ENCODE measurements at places on chromosomes 7 and 10.

DNA sequence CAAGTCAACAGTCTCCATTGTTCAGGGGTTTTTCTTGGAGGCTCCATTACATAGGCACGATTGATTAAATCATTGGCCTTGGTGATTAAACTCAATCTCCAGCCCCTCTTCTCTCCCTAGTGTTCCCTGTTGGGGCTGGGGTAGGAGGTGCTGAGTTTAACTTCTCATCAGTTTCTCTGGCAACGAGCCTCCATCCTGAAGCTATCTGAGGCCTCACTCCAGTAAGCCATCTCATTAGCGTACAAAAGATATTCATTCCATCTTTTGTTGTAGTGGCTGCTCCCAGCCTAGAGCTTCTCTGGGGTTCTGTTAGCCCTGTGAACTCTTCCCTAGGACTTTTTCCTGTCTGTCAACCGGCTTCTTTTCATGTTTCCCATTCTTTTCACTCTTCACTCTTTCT, 11.6 kb downstream of the TYW1 start:
- no peak for DNase-seq

- DNase-seq, result peak; percentile 60
Observed at GRCh38 chr10:201328-201771, 66.1 kb downstream of the ZMYND11 start.

GRCh38 chr10:75552171-75552570, 120.7 kb downstream of the LRMDA start:
- no peak for DNase-seq

- DNase-seq, result no peak
Observed at GRCh38 chr10:33120275-33120674, 162.2 kb upstream of the ITGB1 start.

DNA sequence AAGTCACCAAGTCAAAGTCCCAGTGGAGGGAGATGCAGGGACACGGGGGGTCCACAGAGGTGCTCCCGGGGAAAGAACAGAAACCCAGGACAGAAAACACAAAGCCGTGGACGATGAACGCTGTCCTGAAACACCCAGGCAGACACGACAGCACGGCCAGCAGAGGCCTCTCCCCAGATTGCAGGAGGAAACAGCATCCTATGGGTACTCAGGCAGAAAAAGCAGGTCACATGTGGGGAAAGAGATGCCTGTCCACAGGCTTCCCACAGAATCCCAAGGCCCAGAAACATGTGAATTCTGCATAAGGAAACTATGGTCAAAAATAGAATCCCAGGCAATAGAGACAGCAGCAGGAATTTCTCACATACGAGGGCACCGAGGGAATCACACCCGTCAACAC, 53.6 kb upstream of the ADGRA1 start:
- DNase-seq, result no peak

DNA sequence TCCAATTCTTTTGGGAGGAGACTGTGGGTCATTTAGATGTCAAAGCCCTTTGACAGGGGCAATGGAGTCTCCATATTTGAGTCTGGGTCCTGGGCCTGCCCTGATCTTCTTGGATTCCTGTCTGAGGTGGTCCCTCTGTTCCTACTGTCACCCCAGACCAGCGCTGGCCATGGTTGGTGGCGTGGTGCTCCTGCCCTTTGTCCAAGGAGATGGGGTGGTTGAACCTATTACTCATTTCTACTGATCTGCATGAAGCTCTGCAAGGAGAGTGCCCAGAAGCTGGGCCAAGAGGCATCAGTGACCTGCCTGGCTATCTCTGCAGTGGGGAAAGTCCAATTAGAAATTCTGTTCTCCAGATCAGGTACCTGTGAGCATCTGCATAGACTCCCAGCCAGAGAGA, 355.6 kb upstream of the NUPR2 start:
- no peak for DNase-seq

DNA sequence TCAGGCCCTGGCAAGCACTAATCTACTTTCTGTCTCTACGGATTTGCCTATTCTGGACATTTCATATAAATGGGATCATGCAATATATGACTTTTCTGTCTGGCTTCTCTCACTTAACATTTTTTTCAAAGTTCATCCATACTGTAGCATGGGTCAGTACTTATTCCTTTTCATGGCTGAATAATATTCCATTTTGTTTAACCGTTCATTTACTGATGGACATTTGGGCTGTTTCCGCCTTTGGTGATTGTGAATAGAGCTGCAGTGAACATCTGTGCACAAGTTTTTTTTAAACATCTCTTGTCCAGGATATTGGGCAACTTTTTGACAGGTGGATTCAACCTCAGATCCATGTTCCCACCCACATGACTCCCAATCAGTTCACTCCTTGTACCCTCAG, 31.0 kb downstream of the AIFM2 start:
- no peak for DNase-seq

- no peak for DNase-seq
Observed at GRCh38 chr10:68559841-68560185, 324 bp upstream of the TET1 start.

- peak; percentile 83 for DNase-seq
Observed at GRCh38 chr10:86900955-86901354, 56.5 kb downstream of the MMRN2 start.

- DNase-seq, result no peak
Observed at GRCh38 chr10:100766693-100767421, 21.5 kb downstream of the PAX2 start.

- peak; percentile 56 for DNase-seq
Observed at GRCh38 chr7:106721816-106722785, 61.1 kb upstream of the CCDC71L start.

Measured in IMR-90 (cell line).